Dermis blood vessel endothelial cell (primary cell): ENCODE measurements at places on chromosomes 4 and X. TPM values are rescaled to one million over a fixed set of nuclear protein-coding genes. Genes with fewer than 3 reads are reported as not detected.

DNA sequence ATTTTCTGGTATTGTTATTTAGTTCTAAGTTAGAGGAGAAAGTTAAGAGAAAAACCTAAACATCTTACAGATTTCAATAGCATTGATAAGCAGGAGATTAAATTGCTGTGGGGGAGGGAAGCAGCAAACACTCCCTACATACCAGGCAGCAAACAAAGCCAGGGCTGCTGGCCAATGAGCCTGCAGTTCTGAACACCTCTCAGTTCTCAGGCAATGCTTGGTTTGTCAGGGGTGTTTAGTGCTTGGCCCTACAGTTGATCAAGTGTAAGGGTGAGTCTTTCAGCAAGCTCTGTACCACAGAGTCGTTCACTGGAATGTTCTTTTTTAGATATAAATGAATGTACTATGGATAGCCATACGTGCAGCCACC, 38.6 kb downstream of the EGFL6 start:
- DNase-seq, result no peak

DNA sequence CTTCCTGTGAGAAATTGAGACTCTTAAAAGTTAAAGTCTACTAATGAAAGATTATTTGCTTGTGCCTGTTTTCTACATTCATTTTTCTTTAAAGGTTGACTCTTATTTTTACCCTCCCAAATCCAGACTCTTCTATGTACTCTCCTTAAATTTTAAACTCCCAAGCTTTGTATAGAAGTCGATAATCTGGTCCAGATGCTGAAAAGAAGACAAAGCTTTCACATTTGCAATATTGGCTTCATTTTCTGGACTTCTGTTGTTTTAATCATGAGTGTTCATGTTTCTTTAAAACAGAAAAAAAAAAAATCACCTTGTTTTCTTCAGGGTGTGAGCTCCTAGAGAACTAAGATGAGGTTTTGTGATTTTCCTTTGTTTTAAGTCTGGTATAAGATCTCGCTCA, 53.2 kb upstream of the TBC1D14 start:
- DNase-seq, result no peak

GRCh38 chr4:6620891-6621555, 19.5 kb upstream of the MRFAP1 start:
- DNase-seq, result no peak

BCORL1 gene
- 3.4 and 7.1 TPM in 2 replicates for total RNA-seq

DNA sequence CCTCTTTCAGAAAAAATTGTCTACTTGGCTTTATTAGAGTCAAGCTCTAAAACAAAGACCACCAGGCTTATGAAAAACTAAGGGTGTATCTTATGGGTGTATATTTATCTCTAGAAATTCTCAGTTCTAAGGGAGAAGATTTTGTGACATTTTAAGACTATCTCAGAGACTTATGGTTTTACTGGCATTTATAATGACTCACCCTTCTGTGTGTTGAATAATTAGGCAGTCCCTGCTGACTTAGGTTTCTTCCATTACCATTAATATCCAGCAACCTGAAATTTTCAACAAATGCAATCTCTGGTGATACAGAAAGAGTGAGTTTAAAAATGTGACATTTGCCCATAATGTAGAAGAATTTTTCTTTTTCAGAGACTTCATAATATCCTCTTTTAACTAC, 1015.0 kb upstream of the AGA start:
- no peak for DNase-seq

GRCh38 chrX:95427389-95427788, 1257.3 kb upstream of the DIAPH2 start:
- DNase-seq, result no peak

GRCh38 chr4:67152976-67153375, 392.3 kb downstream of the CENPC start:
- no peak for DNase-seq

GRCh38 chr4:8552024-8552423, 28.2 kb upstream of the GPR78 start:
- no peak for DNase-seq

DNA sequence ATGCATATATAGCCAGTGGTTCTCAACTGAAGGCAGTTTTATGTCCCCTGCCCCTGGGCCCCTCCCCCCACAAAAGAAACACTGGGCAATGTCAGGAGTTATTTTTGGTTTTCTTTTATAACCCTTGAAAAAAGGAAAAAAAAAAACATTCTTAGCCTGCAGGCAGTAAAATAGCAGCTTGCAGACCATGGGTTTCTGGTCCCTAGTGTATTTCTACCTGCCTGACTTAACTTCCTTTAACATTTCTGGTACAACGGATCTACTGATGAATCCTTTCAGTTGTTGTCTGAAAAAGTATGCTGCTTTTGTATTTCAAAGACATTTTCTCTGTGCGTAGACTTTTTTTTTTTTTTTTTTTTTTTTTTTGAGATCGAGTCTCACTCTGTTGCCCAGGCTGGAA, 11.1 kb upstream of the FAM200B start:
- no peak for DNase-seq

GRCh38 chrX:153336121-153336894, 2.4 kb downstream of the ZNF275 start:
- DNase-seq, result no peak

GRCh38 chr4:83618431-83618830, 82.5 kb downstream of the GPAT3 start:
- peak; percentile 68 for DNase-seq

KLHL13 gene
- total RNA-seq, result 1.2 and 10.4 TPM in 2 replicates

DNA sequence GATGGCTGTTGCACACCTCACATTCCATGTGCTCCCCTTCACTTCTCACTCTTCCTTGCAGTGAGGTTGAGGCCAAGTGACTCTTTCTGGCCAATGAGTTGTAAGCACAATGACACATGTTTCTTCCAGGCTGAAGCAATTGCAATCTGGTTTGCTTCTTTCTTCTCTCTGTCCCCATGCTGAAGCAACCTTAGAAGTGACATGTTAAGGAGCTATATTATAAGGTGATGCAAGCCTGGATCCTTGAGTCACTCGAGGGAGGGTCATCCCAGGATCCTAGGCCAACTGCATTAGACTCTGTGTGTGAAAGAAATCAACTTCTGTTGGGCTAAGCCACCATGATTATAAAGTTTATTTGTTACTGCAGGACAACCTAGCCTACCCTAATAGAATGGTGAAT, 45.5 kb upstream of the HS3ST1 start:
- no peak for DNase-seq

PRDM5 gene
- total RNA-seq, result 5.4 and 9.4 TPM in 2 replicates

DNA sequence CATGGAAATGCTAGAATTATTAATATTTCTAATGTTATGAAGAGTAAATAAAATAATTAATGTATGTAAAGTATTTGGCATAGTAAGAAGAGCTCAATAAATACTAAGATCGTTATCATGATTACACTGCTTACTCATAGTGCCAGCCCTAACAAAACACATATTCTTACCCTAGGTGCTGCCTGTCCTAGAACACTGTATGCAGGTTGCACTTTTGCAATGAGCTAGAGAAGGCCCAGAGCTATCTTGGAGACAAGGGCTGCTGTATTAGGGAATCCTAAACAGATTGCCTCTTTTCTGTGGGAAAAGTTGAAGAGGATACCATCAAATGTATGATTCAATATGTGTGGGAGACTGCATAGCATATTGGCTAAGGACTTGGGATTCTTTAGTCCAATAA, 48.0 kb upstream of the TMEM164 start:
- no peak for DNase-seq

- DNase-seq, result peak; percentile 28
Measured at GRCh38 chr4:85928775-85929591, 430.9 kb downstream of the MAPK10 start.

GRCh38 chrX:19599253-19599652, 83.9 kb upstream of the MAP3K15 start:
- no peak for DNase-seq

GRCh38 chr4:182325848-182326255, 82.7 kb downstream of the TENM3 start:
- DNase-seq, result no peak

GRCh38 chr4:84493092-84493850, 5.8 kb downstream of the NKX6-1 start:
- DNase-seq, result peak; percentile 38

GRCh38 chrX:51824061-51824460, 69.4 kb upstream of the MAGED1 start:
- DNase-seq, result no peak

NCAPG gene
- 16.2 and 78.7 TPM in 2 replicates for total RNA-seq

DNA sequence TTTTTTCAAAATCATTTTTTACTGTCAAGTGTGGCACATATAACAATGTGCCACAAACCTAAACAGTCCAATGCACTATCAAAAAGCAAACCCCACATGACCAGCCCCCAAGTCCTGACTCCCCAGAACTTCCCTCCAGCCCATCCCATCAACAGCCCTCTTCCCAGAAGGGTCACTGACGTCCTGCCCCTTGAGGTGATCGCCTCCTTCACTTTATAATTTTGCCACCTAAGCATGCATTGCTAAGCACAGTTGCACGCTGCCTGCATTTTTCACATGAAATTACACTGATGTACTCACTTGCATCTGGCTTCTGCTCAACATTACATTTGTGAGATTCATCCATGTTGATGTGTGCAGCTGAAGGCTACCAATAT, 42.5 kb downstream of the HTRA3 start:
- no peak for DNase-seq

CLDN34 gene
- not detected in 2 replicates for total RNA-seq

DNA sequence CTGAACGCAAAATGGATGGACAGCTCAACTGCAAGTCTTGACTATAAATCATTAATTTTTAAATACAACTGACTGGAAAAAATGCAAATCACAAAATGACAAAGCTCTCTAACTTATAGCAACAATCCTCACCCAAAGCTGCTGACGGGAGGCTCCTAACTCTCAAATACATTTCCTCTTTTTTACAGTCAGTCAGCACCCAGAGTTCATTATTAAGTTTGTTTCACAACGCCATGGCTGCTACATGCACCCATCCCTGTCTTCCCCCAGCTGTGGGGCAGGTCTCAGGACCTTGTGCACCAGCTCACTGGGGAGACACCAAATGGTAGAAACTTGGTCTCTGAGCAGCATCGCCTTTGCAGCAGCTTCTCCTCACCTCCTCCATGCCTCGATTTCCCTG, 97.6 kb downstream of the SLC34A2 start:
- DNase-seq, result no peak

FRG2 gene
- total RNA-seq, result not detected in 2 replicates

GRCh38 chr4:155062948-155063347, 145.5 kb upstream of the NPY2R start:
- no peak for DNase-seq

GRCh38 chrX:39796856-39797255, 300.9 kb downstream of the BCOR start:
- no peak for DNase-seq

DNA sequence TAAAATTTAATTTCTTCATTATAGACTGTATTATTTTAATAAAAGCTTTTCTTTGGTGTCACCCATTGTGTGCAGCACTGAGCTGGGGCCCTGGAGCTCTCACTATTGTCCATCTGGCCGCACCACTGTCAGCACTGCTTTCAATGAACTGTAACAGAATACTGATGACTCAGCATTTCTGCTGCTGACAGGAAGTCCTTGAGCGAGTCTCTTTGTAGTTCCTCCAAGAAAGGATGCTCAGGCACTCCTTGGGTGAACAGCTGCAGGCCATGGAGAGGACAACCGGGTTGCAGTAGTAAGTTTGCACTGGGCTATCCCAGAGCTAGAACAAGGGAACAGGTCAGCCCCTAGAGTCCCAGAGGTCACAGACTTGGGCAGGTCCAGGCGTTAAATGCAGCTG, 81.6 kb downstream of the SORBS2 start:
- peak; percentile 65 for DNase-seq

NAA11 gene
- total RNA-seq, result not detected in 2 replicates

GRCh38 chr4:71709961-71710360, 73.9 kb downstream of the GC start:
- no peak for DNase-seq

ARR3 gene
- not detected in 2 replicates for total RNA-seq
